T-helper 17 cell (primary cell): ENCODE measurements at places on chromosomes 2 and 18.

DNA sequence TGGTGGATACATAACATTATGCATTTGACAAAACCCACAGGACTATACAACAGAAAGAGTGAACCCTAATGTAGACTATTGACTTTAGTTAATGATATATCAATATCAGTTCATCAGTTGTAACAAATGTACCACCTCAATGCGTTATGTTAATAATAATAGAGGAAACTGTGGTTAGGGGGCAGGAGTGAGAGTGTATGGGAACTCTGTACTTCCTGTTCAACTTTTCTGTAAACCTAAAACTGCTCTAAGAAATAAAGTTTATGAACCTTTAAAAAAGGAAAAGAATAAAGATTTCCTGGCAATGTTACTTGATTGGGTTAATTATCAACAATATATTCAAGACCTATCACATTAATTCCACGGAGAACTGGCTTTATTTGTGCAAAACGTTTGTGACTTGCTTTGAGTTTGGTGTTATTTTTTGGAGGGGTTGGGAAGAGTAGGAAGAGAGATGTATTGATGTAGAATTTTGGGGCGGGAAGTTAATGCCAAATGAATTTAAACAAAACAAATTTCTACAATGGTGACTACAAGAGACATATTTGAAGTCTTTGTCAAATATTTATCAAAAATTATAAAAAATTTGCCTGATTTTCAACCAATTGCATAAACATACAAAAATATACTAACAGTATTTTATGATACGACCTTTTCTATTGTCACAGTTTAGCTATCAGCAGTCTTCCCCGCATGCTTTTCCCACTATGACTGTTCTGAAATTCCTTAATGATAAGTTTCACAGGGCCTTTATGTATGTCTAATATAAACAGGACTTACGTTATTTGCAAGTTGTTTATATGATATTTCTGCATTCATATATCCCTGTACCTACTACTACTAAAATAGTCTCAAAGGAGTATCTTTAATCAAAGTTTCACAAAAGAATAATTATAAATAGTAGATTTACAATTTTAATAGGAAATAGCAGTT is 2.1 kb upstream of the RTN4 start:
- DNase-seq, result no peak

GRCh38 chr2:157508676-157509075 is 64.8 kb upstream of the CYTIP start:
- DNase-seq, result no peak

DNA sequence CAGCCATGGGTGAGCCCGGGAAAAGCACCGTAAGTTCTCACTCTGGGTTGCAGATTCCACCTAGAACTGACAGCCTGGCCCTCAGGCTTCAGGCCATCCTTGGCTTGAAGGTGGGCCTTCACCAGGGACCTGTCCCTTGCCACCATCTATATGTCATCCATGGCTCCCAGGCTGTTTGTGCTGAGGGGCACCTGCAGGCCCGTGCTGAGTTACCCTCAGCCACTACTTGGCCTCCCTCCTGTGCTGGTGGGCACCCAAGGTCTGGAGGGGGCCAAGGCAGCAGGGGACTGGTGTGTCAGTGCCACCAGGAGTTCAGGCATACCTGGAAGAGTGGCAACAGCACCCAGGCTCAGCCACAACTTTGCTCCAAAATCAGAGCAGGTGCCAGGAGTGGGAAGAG is 326.2 kb upstream of the SMIM21 start:
- DNase-seq, result no peak

DNA sequence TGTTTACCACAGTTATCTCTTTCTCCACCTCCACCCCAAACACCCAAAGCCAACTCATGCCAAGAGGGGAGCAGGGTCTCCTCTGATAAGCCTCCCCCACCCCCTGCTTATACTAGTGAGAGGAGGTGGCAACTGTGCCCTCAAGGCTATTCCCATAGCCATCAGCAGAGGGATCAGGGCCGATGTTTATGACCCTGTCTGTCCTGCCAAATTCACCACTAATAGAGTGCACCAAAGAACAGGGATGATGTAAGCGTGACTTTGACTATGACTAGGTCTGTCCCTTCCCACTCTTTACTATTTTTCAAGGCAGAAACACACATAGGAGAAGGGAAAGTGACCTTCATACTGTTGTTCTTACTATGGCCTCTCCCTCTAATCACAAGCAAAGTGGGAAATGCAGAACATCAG is 74.6 kb downstream of the CLHC1 start:
- DNase-seq, result no peak

DNA sequence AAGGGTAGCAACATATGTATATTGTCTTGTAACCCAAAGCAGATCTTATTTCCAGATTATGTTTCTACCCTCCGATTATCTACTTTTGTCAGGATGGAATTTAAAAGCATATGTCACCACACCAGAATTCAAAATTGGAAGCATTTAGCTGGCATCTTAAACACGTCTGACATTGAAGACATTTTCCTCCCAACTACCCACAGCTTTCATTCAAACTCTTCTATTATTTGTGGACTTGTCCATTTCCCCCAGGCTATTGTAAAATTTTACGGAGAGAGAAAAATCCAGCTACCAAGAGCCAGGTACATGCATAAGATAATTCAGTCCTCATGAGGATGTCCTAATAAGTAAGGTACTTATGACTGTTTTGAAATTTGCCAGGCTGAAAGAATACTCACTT is 659.3 kb downstream of the LRRTM4 start:
- DNase-seq, result no peak

GRCh38 chr2:240146627-240147278 is 6.3 kb upstream of the OTOS start:
- no peak for DNase-seq

- DNase-seq, result no peak
Observed at GRCh38 chr18:45748501-45748900, 24.5 kb downstream of the SLC14A1 start.

GRCh38 chr18:63254716-63255399 is 64.7 kb downstream of the BCL2 start:
- no peak for DNase-seq

GRCh38 chr18:44393406-44393805 is 287.3 kb upstream of the SETBP1 start:
- DNase-seq, result no peak

GRCh38 chr18:67618061-67618460 is 101.5 kb upstream of the DSEL start:
- no peak for DNase-seq
